ENCODE measurements at places on chromosomes 4 and X.
A peak's percentile ranks its signal among the peaks of the same experiment; 100 is the strongest.

DNA sequence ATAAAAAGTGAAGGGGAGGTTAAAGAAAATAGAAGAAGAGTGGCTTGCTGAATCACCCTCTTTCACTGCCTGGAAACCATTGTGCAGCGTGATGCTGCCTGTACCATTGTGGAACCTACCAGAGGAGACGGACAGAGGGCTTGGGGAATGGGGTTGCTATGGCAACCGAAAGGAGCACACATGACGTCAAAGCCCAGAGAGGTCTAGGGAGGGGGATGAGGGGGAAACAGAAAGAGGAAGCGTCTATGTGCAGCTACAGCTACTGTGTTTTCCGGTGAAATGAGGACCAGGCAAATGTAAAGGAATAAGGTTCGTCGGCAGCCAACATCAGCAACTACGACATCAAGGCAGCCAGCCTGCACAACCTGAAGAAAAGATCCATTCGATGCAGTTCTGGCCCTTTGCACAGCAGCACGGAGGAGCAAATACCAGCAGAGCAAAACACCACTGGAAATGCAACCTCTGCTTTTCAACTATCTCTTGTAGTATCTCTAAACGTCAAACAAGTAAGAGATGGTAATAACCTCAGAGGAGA lies at the start of gene MAPK10:
TSS of gene MAPK10 (minus strand) at position 110 of the 535 bp plus-strand sequence.
- peak; percentile 81 for DNase-seq

DNA sequence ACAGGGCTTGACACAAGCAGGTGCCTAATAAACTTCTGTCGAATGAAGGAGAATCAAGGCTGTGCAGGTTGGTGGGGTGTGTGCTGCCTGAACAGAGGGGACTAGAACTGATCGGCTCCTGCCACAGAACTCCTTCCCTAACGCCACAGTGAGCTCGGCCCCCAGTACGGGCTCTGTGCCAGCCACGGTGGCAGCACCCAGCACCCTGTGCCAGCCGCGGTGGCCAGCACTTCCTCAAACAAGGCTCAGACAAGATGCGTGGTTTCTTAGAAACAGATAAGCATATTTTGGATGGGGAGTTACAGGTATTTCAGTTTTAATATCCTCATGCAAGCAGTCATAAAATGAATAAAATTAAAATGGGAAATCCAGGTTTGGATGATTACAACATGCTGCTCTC lies 26.0 kb upstream of the C4orf50 start:
- no peak for DNase-seq

GRCh38 chr4:38469410-38469809 lies 194.6 kb upstream of the KLF3 start:
- no peak for DNase-seq

DNA sequence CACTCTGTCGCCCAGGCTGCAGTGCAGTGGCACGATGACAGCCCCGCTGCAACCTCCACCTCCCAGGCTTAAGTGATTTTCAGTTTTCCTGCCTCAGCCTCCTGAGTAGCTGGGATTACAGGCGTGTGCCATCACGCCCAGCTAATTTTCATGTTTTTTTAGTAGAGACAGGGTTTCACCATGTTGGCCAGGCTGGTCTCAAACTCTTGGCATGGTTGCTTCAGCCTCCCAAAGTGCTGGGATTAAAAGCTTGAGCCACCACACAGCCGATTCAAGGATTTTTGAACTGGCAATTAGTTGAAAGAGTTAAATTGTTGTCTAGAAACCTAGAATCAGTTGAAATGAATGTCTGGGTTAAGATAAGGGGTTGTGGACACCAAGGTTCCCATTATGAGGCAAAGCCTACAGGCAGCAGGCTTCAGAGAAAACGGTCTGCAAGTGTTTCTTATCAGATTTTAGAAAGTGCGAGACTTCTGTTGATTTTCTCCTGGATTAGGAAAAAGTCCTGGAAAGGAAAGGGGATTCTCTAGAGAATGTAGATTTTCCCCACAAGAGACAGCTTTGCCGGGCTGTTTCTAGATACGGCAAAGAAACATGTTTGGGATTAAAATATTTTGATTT lies 8.3 kb upstream of the CCNI start:
- no peak for DNase-seq

- peak; percentile 59 for DNase-seq
These were observed 143.9 kb downstream of the BCOR start for GRCh38 chrX:39953879-39954278.

Data from NCI-H774 (cell line).